ENCODE measurements at places on chromosomes 11 and 22.

DNA sequence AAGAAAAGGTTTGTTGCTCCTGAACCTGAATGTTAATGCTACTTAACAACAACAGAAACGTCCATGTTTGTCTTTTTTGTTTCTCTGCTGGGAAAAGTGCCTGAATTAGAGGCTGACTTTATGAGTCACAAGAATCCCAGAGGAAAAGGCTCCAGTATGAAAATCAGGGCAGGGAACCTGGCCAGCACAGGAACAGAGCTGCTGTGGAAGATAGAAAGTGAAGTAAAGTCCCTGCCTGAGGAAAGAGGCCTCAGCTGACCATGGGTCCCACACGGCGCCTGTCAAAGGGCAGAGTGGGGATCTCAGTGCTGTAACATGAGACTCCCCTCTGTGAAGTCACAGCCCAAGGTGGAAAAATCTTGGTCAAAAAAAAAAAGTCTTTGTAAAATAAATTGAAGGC is 632.3 kb upstream of the CCDC90B start:
- DNase-seq: no peak

DNA sequence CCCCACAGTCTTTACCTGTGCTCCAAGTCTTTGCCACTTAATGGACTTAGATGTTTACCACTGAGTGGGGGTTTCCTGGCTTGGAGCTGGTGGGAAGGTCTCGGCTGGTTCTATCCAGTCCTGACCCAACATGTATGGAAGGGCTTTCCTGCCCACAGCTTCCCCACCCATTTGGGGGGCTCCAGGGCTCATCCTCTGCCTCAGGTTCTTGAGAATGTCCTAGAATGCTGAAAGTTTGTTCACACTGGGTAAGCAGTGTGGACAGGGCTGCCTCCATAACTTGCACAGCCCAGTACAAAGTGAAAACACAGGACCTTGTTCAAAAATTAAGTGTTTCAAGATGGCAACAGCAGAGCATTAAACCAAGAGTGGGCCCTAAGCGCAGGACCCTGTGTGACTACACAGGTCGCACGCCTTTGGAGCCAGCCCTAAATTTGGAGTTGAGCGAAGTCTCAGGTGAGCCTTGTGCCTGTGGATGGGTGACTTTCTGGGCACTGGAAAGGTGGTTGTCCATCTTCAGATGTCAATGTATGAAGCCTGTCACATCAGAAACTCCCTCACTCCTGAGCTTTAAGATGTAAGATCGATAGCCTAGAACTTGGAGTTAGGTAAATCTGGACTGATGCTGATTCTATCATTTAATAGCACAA is 72.7 kb upstream of the NARS2 start:
- no peak for DNase-seq

DNA sequence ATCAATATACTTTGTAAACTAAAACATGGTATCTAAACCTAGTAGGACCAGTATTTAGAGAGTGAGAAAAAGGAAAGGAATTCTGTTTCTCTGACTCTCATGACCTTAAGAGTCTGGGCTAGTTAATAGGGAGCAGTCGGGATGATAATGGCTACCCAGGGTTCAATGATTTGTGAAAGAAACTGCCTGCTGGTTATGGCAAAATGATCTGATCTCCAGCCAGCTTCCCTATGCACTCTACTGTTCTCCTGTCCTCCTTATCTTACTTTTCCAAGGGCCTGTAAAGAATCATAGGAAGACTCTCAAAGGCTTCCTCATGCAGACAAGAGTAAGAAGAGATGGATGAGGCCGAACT is 193.1 kb upstream of the PITPNB start:
- DNase-seq: no peak

GRCh38 chr22:37186228-37186996 is 1.6 kb downstream of the C1QTNF6 start:
- DNase-seq: peak; percentile 92

DNA sequence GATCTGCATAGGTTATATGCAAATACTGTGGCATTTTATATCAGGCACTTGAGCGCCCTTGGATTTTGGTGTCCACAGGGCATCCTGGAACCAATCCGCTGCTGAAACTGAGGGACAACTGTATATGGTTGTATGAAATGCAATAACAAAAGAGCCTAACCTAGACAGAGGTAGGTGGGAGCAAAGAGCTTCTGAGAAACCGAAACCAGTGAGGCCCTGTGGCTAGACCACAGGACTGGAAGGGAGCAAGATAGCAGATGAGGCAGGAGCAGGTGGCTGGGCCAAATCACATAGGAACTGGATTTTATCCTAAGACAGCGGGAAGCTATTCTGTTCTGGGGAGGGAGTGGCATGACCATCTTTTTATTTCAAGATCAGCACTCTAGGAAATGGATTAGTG is 30.1 kb downstream of the RCN1 start:
- DNase-seq: no peak

DNA sequence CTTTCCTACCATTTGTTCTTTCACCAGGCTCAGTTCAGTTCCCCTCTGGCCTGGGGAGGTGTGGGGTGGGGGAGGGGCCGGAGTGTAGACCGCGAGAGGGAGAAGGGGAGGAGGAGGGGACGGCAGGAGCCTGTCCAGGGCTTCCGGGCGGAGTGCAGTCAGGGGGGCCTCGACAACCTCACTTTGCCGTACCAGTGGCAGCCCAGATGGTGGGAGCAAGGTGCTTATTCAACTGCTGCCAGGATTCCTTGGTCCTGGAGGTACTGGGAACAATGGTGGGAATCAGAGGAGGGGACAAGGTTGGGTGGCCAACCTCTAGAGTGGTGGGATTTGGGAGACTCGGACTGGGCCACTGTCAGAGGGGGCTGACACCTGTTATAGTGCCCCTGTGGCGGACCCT is 1.2 kb downstream of the BACE1 start:
- no peak for DNase-seq

GRCh38 chr22:30169002-30169401 is 77.6 kb downstream of the LIF start:
- DNase-seq: no peak

GRCh38 chr11:86288776-86289507 is 13.1 kb upstream of the HIKESHI start:
- no peak for DNase-seq

- DNase-seq: no peak
These were observed 262.3 kb downstream of the CADM1 start for GRCh38 chr11:115241899-115242298.

- no peak for DNase-seq
These were observed 51.6 kb upstream of the PARVG start for GRCh38 chr22:44128958-44129618.

DNA sequence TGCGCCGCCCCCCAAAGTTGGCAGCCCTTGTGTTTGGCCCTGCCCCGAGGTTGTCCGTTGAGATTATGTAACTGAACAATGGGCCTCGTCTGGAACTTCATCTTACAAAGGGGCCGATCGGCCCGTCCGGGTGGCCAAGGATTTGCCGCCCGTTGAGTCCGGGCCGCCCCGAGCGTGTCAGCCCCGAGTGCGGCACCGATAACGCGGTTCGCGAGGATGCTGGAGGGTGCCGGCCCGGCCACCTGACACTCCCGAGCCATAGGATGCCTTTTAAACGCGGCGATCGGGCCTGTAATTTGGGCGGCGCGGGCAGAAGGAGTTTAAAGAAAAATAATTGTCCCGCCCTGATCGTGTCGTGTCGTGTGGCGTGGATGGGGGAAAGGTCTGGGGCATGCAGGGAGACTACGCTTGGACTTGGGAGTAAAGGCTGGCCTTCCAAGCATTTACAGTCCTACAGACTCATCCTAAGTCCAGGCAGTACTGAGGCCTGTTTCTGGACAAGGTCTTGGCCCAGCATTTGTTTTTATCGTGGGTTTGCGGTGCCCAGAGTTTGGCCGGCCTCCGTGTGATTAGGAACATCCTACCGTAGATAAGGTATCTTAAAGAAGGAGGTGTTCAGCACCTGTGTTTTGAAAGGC is 1.3 kb downstream of the WEE1 start:
- no peak for DNase-seq

DNA sequence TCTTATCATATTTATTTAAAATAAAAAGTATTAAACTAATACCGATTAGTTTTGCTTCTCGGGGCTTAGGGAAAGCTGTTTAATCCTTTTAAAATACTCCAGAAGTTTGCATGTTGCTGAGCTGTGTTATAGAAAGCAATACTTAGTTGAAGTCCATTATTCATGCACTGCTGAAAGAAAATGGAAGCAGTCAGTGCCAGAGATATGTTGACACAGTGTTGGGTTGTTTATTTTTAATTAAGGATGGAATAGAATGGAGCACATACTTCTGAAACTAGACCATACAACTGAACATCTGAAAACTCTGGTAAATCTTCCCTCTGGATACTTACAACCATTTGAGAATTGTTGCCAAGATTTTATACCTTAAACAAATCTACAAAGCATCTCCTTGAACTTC is 282.7 kb upstream of the CCDC179 start:
- DNase-seq: no peak

GRCh38 chr11:107044503-107044902 is 26.2 kb upstream of the GUCY1A2 start:
- DNase-seq: no peak

DNA sequence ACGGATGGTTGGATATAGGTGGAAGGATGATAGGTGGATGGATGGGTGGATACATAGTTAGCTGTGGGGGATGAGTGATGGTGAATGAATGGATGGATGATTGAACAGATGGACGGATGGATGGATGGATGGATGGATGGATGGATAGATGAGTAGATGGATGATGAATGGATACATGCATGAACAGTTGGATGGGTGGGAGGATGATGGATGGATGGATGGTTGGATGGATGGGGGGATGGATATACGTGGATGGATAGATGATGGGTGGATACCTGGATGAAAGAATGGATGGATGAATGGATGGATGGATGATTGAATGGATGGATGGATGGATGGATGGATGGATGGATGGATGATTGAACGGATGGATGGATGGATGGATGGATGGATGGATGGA is 68.4 kb upstream of the PRR5 start:
- DNase-seq: no peak

- no peak for DNase-seq
These were observed 60.8 kb upstream of the PDE3B start for GRCh38 chr11:14582793-14583192.

DNA sequence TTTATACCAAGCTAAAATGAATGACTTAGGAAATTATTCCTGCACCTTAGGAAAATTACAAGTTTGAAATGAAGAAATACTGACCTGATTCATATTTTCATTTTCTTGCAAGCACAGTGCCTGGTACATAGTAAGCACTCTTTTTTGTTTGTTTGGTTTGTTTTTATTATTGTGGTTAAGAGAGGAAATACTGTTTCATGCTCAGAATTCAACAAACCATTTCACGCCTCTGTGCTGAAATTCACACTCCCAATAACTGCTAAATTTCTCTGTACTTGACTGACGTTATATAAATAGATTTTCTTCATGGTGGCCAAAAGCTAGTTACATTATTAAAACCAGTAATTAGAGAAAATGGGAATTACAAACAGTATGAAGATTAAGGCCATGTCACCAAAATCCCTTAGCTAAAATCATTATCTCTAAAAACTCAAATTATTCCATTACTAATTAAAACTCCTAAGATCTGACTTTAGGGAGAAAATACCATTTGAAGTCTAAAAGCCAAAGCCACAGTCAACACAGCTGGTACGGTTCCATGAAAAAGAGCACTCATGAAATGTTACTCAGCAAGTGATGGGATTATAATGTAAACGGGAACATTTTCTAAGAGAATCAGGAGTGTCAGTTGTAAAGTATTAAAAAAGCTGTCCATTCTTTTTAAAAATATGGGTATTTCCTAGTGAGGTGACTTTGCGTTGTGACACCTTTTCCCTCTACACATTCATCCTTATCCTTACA is 77.8 kb upstream of the DDI1 start:
- no peak for DNase-seq

DNA sequence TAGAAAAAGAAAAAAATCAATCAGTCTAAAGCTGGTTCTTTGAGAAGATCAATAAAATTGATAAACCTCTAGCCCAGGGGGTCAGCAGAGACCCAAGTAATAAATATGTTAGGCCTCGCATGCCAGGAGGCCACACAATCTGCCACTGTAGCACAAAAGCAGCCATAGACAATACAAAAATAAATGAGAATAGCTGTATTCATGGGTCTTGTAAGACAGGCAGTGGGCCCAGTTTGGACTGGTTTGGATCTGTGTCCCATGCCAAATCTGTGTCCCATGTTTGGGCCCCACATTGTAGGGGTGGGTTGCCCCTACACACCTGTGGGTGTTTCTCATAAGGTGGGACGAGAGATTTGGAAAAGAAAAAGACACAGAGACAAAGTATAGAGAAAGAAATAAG is 6.6 kb upstream of the PLAAT4 start:
- no peak for DNase-seq

- no peak for DNase-seq
These were observed 13.3 kb downstream of the PRR33 start for GRCh38 chr11:1878137-1879031.

GRCh38 chr11:103406357-103406756 is 297.1 kb downstream of the DYNC2H1 start:
- DNase-seq: no peak

- DNase-seq: no peak
These were observed 63.3 kb upstream of the OR5AN1 start for GRCh38 chr11:59295435-59295834.

All from RWPE1 (cell line).